Activated effector memory CD4-positive, alpha-beta T cell treated with anti-CD3 and anti-CD28 coated beads, Interleukin-2, amount 50 U/mL, for 16 hours (primary cell): ENCODE measurements at places on chromosomes 4 and X.
A peak's percentile ranks its signal among the peaks of the same experiment; 100 is the strongest.

GRCh38 chrX:97860226-97860625 lies 976.5 kb downstream of the RPA4 start:
- no peak for DNase-seq

GRCh38 chrX:48001260-48001659 lies 2.5 kb downstream of the ZNF182 start:
- DNase-seq: no peak

DNA sequence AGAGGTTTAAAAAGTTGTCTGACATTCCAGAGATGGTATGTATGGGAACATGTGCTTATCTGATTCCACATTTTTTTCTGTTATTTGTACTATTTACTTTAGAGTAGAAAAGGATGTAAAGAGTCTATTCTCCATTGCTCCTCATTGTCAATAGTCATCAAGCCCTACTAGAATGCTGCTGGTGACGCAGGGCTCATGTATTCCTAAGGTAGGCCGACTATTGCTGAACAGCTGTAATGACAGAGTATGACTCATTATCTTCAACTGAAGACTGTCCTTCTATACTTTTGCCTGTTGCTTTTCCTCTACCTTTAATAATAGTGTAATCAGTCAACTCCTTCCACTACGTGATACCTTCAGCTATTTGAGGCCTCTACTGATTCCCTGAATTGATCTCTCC lies 509.1 kb upstream of the NR3C2 start:
- DNase-seq: no peak

GRCh38 chrX:69088171-69088938 lies 76.9 kb downstream of the PJA1 start:
- no peak for DNase-seq

DNA sequence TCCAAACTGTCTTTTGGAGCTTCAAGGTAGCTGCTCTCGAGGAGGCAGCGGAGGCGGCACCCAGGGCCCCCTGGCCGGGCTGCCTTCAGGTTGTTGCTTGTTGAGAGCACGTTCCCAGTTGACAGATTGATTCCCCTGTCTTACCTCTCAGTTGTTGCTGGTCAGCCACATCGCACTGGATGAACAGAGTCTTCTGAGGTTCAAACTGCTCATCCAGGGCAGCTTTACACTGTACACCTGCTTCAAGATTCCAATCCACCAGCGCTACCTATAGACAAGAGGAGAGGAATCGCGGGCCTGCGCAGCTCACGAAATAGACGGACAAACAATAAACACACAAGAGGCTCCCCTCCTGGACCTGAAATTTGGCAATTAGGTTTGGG lies 497 bp downstream of the HPGD start:
- DNase-seq: peak; percentile 63

DNA sequence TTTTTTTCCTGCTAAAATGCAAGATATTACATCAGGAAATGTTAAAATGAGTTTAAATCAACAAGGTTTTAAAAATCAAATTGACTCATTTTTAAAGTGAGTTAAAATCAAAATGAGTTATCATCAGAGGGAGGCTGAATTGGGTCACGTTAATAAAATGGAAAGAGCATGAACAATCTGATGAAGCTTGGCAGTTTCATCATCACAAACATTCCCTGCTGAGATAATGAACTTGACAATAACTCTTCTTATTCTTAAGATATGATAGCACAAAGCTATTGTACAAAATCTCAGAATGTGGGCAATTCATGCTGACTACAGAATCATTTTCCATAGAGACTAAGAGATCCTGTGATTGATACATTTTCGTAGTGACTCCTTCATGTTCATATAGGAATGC lies 1086.7 kb downstream of the STIM2 start:
- DNase-seq: no peak

GRCh38 chr4:105946771-105947170 lies 51.5 kb downstream of the NPNT start:
- DNase-seq: no peak

GRCh38 chrX:39874202-39874816 lies 223.4 kb downstream of the BCOR start:
- peak; percentile 82 for DNase-seq

DNA sequence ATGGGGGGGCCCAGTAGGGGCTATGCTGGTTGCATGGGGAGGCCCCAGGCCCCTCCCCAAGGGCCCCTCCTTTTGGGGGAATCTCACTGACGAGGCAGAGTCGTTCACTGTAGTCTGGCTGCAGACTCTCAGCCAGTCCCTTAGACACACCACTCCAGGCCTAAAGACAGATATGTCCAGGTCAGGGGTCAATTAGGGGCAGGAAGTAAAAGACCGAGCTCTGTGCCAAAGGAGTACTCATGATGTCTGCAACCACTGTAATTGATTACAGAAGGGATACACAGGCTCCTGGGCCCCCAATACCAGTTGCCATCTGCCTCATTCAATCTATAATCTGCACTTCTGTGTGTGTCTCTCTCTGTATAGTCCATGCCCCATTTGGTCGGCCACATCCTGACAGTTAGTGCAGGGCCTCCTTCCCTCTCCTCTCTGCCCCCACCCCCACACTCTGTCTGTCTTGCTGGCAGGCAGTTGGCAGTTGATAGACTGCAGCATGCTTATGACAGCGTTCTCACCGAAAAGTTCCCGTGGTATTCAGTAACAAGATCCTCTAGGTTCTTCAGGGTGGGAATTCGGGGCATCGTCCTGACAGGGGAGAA lies 1.3 kb upstream of the CXorf65 start:
- peak; percentile 71 for DNase-seq

DNA sequence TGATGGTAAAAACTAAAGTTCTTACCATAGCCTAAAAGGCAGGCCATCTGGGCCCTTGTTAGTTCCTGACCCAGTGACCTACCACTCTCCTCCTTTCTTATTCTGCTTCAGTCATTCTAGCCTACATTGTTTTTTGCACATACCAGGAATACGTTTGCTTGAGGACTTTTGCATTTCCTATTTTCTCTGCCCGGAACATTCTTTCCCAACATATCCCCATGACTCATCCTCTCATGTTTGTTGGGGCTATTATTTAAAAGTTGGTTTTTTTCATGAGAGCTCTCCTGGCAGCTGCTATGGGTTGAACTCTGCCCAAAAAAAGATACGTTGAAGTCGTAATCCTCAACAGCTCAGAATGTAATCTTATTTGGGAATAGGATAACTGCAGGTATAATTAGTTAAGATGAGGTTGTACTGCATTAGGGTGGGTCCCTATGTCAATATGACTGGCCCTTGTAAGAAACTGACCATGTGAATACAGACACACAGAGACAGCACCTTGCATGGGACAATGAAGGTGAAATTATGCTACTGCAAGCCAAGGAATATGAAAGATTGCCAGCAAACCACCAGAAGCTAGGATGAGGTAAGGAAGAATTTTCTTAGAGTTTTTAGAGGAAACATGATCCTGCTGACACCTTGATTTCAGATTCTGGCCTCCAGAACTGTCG lies 138.3 kb upstream of the PDHA2 start:
- DNase-seq: no peak

DNA sequence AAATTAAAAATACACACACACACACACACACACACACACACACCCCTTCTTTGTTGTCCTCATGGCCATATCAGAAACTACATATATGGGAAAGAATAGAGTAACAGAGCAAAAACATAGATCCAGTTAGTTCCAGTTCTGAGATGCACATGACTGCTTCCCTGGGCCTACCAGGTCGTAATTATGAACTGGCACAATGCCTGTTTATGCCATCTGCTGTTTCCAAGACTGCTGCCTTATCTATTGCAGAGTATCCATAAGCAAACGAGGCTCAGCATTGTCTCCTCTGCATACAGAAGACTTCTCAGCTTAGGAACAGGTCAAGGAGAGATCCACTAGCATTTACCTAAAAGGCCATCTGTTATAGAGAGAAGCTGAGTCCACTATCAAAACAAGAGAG lies 789.0 kb downstream of the TECRL start:
- no peak for DNase-seq

DNA sequence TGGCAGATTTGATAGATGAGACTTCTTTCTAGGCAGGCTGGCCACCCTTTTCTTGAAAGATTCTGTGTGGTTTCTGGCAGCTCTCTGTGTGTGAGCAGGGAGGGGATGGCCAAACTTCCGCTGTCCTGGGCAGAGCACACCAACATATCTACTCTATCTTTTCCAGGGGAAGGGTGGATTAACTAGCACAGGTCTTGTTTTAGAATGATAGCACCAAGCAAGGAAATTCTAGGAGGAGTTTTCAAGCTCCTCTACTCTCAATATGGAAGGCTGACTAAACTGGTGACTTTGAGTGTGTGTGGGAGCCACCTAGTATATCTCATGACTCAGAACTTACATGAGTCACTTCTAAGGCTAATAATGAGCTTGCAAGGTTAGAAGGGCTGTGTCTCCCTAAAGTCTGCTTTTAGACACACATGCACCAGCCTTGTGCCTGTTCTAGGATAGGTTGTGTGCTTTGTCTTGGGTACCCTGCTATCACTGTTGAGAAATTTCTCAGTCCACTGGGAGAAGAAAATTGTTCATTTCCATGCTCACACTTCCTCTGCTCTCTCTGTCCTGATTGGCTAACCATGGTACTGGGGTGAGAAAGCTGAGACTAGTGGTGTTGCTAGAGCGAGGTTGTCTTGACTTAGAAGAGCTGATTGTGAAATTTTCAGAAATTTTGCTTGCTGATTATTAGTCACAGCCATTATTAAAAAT lies 72.9 kb downstream of the YIPF6 start:
- no peak for DNase-seq

- no peak for DNase-seq
Measured at GRCh38 chr4:105637408-105638176, 70.9 kb downstream of the INTS12 start.
